ENCODE measurements at places on chromosomes 3 and 15.

GRCh38 chr15:31077181-31077580 is 24.3 kb downstream of the TRPM1 start:
- peak; percentile 83 for DNase-seq

DNA sequence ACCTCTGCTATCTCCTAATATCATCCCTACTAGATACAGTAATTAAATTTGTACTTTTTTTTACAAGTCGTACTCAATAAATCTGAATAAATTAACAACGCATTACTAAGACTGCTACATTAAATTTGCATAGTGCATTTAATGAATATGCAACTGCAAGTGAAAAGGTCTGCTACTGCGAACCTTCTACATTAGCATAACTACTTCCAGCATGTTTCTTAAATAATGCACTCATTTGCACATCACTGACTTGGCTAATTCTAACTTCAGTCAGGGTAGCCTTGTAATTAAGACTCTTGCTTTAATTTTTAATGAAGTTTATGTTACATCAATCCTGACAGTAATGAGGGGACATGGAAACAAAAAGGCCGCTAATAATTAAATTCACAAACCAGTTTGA is 98.9 kb upstream of the FOXB1 start:
- DNase-seq, result no peak

DNA sequence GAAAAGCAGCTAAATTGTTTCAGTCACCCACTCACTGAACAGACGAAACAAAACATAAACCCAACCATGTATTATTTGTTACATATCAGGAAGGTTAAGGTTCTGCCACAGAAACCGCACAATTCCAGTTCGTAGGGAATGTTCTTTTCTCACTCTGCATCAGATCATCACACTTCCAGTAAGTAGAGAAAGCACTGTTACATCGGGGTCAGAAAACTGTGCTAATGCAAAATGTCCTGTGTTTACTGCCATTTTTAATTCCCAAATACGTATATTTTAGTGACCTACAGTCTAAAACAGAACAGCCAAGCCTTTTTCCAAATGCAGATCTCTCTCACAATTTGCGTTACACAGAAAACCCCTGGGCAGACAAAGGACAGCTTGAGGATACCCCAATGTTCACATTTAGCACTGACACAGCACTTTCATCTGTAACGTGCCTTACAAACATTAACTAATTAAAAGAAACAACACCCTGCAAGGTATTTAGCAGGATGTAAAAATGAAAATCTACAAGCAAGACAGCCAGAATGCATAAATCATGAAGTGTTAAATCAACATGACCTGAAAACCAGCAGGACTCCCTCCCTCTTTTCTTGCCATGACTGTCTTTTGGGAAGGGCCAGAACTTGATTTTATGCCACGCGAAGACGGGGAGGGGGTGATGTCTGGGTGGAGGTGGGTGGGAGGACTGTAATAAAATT is 34.8 kb upstream of the SKIL start:
- DNase-seq, result no peak

GRCh38 chr15:61200626-61201025 is 28.5 kb downstream of the RORA start:
- DNase-seq, result no peak

DNA sequence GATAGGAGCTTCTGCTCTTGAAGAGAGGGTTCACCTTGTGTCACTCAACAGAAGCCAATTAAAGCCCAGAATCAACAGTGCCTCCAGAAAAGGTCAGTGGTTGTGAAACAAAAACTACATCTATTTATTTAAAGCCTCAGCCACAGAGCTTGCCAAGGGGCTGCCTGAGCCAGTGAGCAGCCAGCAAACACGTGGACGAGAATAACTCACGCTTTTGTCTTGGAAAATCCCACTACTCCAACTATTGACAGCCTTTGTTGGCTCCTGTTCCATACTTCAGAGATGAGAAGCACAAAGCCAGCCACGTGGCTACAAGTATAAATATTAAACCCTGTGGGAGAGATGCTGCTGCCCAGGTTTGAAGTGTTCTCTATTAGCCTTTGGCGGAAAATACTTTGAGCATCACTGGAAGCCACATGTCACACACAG is 10.3 kb downstream of the GPR156 start:
- no peak for DNase-seq

GRCh38 chr15:51971032-51971374 is 575 bp downstream of the LEO1 start:
- DNase-seq, result peak; percentile 12

GRCh38 chr3:177490626-177491025 is 293.3 kb upstream of the TBL1XR1 start:
- no peak for DNase-seq

DNA sequence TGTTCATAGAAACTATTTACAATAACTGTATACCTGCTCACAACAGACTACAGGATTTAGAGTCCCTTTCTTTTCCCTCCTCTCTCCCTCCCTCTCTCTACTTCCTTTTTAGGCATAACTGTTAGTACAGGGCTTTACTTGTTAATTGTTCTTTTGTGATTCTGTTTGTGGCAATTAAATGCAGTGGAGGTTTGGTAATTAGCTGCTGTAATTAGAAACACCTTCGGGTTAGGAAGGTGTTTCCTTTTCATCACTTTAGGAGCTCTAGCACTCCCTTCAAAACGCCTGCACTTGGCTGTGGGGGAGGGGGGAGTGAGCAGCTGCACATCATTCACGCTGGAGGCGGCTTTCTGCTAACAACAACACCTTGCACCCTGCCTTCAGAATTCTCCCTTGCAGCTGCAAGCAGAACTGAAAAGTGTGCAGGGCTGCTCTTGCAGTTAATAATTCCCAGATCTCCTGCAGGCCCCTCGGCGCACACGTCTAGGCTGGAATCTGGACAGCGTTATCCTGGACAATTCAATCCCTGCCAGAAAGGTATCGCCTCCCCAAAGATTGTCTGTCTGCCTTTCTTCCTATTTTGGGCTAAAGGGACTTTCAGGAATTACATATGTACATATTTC is 242.6 kb upstream of the RGMA start:
- no peak for DNase-seq

- no peak for DNase-seq
These were observed 116.0 kb upstream of the MRPS22 start for GRCh38 chr3:139227827-139228226.

- DNase-seq, result no peak
These were observed 271.0 kb downstream of the SUCLG2 start for GRCh38 chr3:67383379-67383778.

DNA sequence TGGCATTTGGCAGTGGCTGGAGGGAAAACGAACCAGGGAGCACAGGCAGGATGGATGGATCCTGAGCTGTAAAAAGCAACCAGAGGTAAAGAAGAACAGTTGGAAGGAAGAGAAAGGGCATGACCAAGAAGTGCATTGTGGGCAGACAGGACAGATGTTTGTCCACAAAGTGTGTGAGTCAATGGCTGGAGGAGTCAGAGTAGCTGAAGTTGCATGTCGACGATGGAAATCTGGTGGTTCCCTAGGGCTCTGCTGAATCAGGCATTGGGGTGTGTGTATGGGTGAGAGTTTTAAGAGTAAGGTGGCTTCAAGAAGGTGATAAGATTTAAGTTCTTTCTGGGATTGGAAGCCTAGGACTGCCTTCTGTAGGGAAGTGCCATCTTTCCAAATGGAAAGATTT is 214.0 kb upstream of the BHLHE40 start:
- DNase-seq, result no peak

GRCh38 chr15:39713846-39714245 is 68.8 kb downstream of the FSIP1 start:
- no peak for DNase-seq

DNA sequence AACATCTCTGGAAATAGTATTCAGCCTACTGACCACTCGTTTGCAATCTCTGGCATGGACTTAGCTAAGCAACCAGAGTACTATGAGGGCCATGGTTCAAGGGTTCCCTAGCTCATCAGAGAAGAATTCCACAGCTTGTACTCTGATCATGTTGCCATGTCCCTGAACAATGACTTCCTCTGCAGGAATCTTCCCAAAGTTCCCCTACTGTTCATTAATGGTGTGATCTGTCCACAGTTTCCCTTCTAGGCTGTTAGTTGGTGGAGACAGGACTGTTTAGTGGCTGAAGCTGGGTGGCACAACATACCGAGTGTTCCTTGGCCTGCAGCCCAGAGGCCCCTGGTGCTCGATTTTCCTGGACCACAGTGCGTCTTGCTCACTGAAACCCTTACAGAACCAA is 44.4 kb upstream of the GALNT15 start:
- no peak for DNase-seq

DNA sequence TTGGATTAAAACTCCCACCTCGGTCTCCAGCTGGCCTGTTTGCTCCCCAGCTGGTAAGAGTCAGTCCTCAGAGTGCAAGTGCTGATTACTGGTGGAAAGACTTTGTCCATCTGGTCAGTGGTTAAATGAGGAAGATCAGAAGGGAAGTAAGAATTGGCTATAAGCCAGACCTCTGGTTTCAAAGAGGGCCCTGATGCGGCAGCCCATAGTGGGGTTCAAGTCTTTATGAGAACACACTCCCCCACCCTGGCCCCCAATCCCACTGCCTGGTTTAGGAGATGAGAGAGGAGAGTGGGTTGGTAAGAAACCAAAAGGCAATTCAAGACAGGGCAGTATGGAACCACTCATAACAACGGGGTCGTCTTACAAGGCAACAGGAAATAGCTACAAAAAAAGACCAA is 65.0 kb downstream of the FRMD4B start:
- peak; percentile 70 for DNase-seq

Data from MM.1S (cell line).